ENCODE measurements at places on chromosomes 12 and 14.

- no peak for DNase-seq
Measured at GRCh38 chr12:5258498-5258897, 173.4 kb upstream of the NTF3 start.

DNA sequence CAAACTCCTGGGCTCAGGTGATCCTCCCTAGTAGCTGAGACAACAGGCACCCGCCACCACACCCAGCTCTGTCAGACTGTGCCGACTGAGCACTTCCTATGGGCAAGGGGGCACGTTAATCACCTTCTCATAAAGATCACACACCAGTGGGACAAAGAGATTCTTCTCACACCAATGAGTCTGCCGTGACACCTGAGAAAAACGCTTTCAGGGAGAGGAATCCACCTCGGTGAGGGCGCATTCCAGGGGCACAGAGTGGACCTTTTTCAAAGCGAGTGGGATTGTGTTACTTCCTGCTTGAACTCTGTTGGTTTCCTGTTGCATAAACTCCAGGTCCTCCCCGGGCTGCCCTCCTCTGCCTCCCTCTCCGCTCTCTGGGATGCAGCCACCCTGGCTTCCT is 17.5 kb upstream of the SCARB1 start:
- no peak for DNase-seq

- DNase-seq = no peak
Measured at GRCh38 chr12:32906399-32907165, 10.0 kb upstream of the PKP2 start.

DNA sequence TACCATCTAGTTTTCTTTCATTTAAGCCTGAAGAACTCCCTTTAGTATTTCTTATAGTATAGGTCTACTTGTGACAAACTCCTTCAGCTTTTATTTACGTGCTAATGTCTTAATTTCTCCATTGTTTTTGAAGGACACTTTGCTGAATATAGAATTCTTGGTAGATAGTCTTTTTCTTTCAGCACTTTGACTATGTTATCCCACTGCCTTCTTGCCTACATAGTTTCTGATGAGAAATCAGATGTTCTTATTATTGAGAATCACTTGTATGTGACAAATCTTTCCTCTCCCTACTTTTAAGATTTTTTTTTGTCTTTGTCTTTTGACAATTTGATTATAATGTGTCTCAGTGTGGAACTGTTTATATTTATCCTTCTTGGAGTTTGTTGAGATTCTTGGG is 5.1 kb upstream of the MIS18BP1 start:
- DNase-seq = no peak

Measured in stimulated activated CD4-positive, alpha-beta T cell treated with anti-CD3 and anti-CD28 coated beads, Interleukin-4, amount 100 ng/mL, for 24 hours (primary cell).